ENCODE measurements at places on chromosomes 6 and 20.
A peak's percentile ranks its signal among the peaks of the same experiment; 100 is the strongest.

- no peak for DNase-seq
Observed at GRCh38 chr6:168799067-168799466, 358.1 kb downstream of the SMOC2 start.

GRCh38 chr6:28442586-28442985, 705 bp downstream of the ZSCAN23 start:
- no peak for DNase-seq

DNA sequence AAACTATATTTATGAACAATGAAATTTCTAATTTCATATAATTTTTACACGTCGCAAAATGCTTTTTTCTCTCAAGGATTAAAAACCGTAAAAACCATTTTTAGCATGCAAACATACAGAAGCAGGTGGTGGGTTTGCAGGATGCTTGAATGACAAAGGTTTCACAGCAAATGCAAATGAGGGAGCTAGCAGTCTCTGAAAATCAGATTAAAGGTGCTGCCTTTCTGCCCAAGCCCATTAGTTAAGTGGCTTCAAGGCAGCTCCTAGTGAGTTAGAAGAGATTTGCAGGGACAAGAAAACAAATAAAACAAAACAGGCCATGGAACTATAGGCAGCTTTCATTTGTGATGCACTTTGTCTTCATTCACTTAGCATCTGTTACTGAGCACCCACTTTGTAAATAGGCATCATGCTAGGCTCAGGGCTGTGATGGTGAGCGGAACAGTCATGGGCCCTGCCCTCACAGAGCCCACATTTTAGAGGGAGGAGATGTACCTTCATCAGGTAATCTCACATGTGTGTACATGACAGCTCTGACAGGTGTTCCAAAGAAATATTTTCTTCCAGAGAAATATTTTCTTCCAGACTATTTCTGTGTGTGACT, 29.5 kb downstream of the NAPB start:
- DNase-seq, result no peak

GRCh38 chr6:5941188-5941587, 65.5 kb downstream of the NRN1 start:
- no peak for DNase-seq

- DNase-seq, result no peak
Observed at GRCh38 chr6:75719133-75719532, 29.9 kb upstream of the MYO6 start.

DNA sequence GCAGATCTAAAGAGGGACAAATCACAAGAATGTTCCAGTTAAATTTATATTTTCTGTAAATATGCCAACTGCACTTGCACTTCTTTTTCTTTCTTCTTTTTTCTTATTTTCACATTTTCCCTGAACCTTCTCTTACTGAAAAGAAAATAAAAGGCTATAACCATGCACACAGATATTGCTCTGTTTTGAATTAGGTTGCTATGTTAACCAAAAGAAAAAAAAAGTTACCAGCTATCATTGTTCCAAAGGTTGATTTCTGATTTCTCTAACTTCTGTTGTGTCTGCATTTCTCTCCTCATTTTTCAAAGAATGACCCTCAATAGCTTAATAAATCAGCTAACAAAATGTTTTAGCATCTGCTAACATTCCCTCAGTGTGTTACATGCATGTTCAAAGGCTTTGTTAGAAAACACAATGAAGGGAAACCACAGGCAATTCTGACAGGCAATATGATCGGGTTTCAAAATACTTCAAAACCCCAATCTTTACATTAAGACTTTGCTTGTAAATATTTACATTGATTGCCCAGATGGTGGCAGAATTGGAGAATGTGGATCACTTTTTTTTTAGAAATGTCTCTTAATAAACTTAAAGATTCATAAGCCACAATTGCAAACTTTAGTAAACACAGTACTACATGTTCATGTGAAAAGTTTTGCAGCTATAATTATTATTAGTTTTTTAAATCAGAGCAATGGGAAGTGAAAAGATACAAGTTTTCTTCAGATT, 928.3 kb upstream of the FLRT3 start:
- no peak for DNase-seq

DNA sequence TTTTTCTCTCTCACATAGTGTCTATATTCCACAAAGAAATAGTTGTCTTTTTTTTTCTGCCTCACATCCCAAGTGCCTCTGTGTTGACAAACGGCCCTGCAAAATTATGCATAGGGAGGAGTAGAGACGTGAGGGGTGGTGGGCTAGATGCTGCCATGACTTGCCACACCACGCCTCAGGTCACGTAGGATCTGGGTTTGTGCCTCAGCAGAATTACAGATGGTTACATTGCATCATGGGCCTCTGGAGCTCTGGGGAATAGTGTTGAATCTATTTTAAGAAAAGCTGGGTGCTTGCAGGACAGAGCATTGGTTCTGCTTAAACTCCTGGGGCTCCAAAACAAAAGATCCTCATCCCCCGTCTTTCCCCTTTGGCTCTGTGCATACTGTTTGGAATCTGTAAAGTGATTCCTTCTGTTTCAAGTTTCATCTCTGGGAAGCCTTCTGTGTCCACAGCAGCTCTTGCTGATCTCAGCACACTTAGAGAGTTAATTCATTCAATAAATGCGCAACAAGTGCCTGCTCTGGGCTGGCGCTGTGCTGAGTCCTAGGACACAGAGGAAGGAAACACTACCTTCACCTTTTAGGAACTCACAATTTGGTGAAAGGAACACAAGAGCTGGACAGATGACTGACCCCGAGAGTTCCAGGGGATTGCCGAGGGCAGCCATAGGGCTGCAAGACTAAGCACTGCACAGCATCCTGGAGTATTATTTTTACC, 2.4 kb downstream of the FANCE start:
- no peak for DNase-seq

DNA sequence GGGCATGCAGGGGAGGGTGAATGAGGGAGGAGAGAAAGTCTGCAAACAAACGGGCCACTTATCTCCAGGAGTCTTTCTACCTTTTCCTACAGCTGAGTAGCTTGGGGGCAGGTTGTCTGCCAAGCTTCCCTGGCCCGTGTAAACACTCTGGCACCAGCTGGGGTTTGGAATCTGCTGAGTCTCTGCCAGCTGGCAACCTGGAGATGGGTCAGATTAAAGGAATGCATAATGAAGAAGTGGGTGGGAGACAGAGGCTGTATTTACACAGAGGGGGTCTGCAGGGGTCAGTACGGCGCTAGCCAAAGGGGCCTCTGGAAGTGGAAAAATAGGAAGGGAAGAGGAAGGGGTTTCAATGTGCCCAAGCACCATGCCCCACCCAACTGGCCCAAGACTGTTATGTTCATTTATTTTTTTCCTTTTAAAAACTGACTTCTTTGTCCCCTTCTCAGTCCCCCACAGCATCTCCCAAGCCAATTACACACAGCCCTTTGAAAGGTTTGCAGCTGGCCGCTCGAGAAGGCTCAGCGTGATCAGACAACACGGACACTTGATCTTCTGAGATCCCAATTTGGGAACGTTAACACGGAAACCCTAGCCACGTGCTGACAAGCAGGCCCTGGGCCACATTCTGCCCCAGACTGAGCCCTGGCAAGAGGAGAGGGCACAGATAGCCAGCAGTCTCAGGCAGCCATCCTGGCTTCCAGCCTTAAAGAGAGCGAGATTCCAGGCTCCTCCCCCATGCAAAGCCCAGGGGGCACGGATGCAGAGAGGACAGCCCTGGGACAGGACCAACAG, 25.2 kb downstream of the TRAM2 start:
- DNase-seq, result peak; percentile 69

- DNase-seq, result no peak
Observed at GRCh38 chr6:41239467-41240159, 11.5 kb downstream of the TREML4 start.

DNA sequence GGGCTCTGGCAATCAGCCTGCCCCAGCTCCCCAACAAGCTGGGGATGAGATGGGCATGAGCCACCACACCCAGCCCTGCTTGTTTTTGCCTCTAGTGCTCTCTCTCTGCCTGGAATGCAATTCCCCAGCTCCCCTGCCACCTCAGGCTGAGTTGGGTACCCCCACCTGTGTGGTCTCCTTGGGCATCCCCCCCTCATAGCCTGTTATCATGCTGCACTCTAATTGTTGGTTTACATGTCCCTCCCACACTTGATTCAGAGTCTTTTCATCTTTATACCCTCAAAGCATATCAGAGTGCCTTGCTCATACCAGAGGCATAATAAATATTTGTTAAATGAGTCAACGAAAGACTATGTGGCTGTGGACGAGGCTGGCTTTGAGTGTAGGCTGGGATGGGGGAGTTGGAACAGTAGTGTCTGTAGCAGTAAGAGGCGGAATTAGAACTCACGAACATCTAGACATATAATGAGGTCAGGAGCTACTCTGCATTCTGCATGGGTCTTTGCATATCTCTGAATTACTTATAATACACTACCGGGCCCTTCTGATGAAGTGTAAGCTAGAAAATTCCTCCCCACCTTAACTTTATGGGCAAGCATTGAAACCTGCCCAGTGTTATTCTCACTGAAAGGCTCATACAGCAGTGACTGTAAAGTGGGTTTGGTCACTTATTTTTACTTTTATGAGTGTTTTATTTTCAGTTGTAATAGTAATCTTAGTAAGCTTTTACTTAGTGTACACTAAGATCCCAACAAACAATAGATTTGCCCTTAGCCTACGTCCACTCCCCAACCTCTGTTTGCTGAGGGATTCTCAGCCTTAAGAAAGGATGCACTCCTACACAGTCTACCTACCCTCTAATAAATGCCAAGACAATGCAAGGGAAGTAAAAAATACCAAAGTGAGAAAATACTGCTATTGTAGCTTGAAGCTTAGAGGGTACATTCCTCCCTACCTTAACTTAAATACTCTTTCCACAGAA, 58.7 kb downstream of the EDN1 start:
- DNase-seq, result peak; percentile 89

- no peak for DNase-seq
Observed at GRCh38 chr20:62294516-62294915, 8.3 kb upstream of the ADRM1 start.

GRCh38 chr20:44594730-44595129, 12.4 kb downstream of the PKIG start:
- DNase-seq, result no peak

GRCh38 chr6:108134213-108134970, 31.4 kb upstream of the NR2E1 start:
- DNase-seq, result no peak

GRCh38 chr6:25918083-25918683, 12.3 kb downstream of the SLC17A2 start:
- DNase-seq, result no peak

DNA sequence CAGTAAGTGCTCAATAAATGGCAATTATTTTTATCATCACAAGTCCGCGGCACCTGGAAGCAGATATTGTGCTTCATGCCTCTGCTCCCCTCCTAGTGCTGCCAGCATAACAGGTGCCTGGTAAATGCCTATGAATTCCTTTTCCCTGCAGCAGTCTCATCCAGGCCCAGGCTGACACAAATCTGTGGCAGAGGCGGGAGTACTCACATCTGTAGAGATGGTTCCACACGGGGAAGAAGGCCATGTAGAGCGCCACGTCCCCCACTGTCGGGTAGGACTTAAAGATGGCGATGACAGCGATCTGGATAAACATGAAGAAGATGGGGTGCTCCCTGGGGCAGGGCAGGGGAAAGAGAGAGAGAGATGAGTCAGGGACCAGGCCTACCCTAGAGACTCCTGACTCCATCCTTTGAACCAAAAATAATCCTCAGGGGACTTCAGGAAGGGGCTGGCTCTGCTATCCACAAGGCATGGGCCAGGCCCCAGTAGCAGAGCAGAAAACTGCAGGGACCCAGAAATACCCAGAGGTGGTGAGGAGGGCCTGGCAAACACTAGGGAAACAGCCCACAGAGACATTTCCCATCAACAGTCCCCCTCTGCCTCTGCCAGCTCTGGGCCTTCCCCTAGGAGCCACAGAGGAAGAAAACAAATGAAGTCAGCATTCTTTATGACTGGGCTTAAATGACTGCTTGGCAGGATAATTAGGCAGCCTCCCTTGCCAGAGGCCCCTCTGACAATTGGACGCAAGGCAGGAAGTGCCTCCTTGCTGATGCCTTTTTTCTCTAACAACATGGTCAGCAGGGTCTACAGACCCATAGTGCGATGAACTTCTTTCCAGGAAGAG, 23.0 kb downstream of the MAP1LC3A start:
- peak; percentile 54 for DNase-seq

- DNase-seq, result peak; percentile 60
Observed at GRCh38 chr6:56692523-56693245, 50.0 kb upstream of the DST start.

DNA sequence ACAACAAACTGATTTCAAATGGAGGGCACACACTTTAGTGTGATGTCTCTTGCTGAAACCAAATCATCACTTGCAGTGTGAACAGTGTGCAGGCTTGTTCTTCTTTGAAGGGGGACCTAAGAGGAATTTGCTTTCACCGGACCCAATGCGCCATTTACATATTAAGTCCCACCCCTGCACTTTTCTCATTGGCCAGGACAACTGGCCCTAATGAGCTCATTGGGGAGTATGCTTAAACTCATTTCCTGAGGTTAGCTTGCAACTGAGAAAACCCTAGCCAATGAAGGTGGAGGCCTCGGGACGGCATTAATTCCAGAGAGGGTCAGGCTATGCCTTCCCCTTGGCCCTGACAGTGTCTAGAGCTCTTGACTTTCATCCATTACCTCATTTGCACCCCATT, 58.7 kb downstream of the VEGFA start:
- DNase-seq, result no peak

GRCh38 chr6:135188718-135189117, 7.6 kb downstream of the MYB start:
- DNase-seq, result no peak

DNA sequence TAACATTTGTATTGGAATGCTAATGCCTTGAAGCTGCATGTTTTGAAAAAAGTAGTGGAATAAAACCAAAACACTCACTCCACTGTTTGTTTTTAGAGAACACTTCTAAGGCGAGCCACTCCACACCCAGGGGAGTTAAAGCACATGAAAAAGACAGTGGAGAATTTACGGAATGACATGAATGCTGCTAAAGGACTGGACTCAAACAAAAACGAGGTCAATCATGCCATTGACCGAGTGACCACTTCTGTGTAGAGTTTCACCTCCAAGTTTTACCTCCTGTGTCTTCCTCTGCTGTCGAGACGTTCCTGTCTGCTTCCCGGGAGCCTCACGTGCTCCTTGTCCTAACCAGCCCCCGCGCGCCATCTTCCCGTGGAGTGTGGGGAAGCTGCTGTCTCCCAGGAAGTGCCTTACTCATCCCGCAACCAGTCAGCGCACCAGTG, 127.8 kb downstream of the LRRC1 start:
- no peak for DNase-seq

- no peak for DNase-seq
Observed at GRCh38 chr6:74891349-74891831, 314.5 kb downstream of the COL12A1 start.

- no peak for DNase-seq
Observed at GRCh38 chr6:16267428-16268263, 29.3 kb downstream of the GMPR start.

- DNase-seq, result no peak
Observed at GRCh38 chr20:50491168-50491567, 19.0 kb upstream of the PTPN1 start.

- DNase-seq, result no peak
Observed at GRCh38 chr6:43450699-43451131, 4.6 kb downstream of the DLK2 start.

DNA sequence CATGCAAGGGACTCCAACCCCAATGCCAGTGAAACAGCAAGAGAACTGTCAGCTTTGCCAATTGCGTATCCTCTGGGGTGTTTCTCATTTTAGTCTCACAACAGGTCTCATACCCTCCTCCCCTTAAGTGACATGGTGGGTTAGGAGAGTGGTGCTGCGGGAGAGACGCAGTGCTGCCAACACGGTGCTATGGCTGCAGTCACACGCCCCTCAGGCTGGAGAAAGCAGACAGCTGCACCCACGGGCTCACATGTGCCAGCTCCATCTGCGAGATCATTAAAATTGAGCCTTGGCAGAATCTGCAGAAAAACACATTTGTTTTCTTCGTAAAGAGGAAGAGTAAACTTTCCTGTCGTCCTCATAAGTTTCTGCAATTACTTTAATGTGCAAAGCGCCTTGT, 114.7 kb downstream of the ANKRD60 start:
- no peak for DNase-seq
